ENCODE measurements at places on chromosomes 4 and X. TPM values are rescaled to one million over a fixed set of nuclear protein-coding genes. Genes with fewer than 3 reads are reported as not detected.

CCDC110 gene
- 0.16 TPM for polyA plus RNA-seq

GRCh38 chr4:94758141-94758699 is 465 bp downstream of the BMPR1B start:
- peak; percentile 54 for DNase-seq

GRCh38 chr4:37948542-37948941 is 11.7 kb upstream of the PTTG2 start:
- no peak for DNase-seq

CPZ gene
- 113 TPM for polyA plus RNA-seq

Measured in hepatocyte (in vitro differentiated cells).